ENCODE measurements at places on chromosomes 3 and 15.
A peak's percentile ranks its signal among the peaks of the same experiment; 100 is the strongest.

- DNase-seq: no peak
Observed at GRCh38 chr15:99914723-99915122, 181.5 kb upstream of the LYSMD4 start.

GRCh38 chr15:64019764-64020163, 26.5 kb downstream of the DAPK2 start:
- DNase-seq: peak; percentile 92

DNA sequence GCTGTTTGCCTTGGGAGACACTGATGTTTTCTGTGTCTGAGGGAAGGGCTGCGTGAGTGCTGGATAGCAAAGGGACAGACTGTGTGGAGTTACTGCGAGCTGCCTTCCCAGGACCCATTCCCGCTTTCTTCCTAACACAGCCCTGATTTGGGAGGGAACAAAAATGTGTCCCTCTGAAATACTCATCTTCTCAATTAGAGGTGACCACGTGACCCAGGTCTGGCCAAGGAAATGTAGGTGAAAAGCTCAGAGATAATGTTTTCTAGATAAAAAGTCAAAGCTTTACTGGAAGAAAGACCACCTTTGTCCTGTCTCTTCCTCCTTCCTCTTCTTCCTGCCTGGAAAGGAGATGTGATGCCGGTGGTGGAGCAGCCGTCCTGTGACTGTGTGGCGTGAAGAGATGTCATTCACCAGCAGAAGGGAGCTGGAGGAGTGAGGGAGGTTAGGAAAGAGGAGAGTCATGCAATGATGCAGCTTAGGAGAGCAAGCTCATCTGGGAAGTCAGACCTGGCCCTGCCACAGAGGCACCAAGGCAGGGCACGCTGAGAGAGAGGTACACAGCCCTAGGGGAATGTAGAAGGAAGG, 105.6 kb downstream of the CHSY1 start:
- no peak for DNase-seq

DNA sequence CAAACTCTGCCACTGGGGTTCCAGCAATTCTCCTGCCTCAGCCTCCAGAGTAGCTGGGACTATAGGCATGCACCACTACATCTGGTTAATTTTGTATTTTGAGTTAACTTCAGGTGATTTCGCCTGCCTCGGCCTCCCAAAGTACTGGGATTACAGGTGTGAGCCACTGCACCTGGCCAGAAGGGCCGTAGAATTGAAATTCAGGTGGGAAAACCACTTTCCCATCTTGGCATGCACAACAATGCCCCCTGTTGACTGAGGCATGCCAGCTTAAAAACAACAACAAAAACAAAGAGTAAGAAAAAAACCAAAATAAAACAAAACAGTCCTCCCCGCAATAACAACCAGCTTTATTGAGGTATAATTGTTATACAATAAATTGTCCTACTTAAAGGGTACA, 32.6 kb upstream of the RAB11A start:
- no peak for DNase-seq

GRCh38 chr15:62622775-62623174, 419.8 kb upstream of the TPM1 start:
- no peak for DNase-seq

DNA sequence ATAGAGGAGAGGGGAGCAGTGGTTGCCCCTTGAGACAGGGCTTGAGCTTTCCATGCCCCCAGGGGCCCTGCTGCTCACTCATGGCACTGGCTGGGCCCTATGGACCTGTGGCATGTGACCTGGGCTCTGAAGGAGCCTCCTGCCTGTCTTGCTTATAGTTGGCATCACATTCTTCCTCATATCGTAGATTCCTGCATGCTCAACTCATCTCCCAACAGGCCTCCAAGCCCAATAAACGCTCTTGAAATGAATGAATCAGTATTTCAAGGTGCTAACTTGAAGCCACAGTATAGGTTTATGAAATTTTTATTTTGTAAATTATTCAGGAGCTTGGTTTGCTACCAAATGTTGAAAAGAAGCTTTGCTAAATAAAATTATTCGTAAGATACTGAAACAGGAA, 93.3 kb upstream of the SLC7A14 start:
- no peak for DNase-seq

- no peak for DNase-seq
Observed at GRCh38 chr15:55084673-55085072, 112.1 kb downstream of the RSL24D1 start.

DNA sequence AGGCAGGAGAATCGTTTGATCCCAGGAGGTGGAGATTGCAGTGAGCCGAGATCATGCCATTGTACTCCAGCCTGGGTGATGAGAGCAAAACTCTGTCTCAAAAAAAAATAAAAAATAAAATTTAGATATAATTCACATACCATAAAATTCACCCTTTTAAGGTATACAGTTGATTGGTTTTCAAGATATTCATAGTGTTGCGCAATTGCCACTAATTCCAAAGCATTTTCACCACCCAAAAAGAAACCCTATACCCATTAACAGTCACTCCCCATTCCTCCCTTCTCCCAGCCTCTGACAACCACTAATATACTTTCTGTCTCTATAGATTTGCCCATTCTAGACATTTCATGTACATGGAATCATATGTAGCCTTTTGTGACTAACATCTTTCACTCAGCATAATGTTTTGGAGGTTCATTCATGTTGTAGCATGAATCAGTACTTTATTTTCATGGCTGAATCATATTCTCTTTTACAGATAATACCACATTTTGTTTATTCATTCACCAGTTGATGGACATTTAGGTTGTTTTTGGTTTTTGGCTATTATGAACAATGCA, 116.7 kb downstream of the RASA2 start:
- no peak for DNase-seq

DNA sequence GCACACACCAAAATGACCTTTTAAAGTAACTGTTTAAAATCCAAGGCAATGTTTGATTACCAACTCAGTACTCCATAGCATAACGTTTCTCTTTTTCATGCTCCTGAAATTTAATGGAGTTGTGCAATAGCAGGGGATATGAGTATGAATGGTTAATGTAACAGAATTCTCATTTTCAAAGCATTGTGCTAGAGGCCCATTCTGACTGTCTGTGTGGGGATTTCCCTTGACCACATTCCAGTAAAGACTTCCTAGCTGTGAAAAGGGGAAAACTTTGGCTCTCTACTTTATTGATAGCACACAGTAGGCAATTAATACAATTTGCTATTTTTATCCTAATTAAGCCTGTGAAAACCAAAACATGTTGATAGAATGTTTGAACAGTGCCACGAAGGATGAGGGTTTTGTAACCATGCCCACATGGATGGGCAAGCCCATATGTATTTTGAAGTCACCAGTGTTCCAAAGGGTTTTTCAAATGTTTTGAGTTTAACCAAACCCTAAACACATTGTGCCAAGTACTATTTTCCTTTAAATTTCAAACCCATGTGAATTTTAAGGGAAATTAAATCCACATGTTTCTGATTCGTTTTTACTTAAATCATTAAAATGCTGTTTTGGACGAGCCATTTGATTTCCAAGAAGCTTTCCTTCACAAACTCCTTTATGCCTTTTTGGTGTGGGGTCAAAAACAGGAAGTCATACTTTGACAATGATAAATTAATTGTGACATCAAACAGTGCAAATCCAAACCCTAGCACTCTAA, 261.2 kb downstream of the SHOX2 start:
- DNase-seq: no peak

DNA sequence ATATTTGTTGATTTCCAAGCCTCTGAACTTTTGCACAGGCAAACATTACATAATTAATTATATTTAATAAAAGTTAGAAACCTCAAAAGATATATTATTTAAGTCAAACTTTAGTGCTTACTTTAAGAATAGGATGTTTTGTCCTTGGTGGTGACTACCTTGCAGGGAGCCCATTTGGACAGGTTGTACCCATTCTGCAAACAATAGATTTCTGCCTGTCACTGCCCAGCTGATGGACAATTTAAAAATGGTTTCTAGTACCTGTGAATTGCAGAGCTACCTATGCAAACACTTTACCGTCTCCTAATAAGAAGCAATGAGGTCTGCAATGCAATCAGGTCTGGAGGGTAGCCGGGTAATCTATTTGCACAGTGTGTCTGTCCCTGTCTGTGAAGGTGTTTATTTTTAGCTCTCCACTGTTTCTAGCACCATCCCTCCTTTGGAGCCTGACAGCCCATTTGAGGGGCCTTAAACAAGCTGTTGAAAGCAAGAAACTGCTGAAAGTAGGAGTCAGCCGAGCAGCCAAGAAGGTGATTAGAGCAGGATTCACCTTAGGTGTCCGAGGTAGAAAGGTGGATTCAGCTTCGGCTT, 556.2 kb upstream of the CFAP20DC start:
- DNase-seq: peak; percentile 64

- DNase-seq: no peak
Observed at GRCh38 chr3:133891662-133892378, 3.9 kb downstream of the RAB6B start.

- DNase-seq: no peak
Observed at GRCh38 chr3:53131096-53131495, 861 bp upstream of the RFT1 start.

DNA sequence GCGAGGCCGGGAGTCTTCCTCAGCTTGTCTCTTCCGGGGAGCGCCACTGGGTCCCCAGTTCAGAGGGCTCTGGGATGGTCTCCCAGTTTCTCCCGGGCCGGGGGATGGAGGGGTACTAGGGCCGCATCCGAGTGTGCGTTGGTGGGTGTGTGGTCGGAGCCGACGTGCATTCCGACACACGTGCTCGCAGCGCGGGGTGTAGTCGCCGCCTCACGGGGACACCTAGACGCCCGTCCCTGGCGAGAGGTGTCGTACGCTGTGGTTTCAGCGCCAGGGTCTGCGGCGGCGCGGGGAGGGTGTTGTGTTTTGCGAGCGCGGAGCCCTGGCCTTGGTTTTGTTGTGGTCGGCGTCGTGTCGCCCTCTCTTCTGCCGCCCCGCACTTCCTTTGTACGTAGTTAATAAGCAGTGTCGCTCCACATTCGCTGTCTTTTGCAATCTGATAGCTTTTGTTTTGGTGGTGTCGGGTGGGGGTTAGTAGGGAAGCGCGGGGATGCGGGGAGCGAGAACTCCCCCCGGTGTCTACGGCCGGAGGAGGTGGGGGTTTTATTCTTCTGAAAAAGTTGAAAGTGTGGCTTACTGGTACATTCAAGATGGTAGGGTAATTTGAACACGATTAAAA, 2.2 kb downstream of the IGF1R start:
- DNase-seq: peak; percentile 42

GRCh38 chr3:183875411-183875810, 9.3 kb downstream of the PARL start:
- no peak for DNase-seq

DNA sequence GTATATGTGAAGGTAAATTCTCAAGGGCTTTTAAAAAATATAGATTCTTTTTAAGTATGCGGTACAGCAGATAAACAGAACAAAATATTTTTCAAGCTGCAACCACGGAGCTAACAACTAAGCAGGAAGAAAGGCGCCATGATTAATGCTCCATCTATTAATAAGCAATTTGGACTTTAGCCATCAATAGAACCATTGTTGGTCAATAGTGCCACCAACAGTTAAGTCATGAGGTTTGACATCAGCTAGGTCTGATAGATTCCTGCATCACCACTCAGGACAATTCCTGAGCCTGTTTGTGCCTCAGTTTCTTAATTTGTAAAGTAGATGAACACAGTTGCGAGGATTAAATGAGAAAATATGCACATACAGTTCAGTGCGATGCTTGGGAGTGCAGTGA, 65.1 kb upstream of the FAM3D start:
- no peak for DNase-seq

Data from DMS53 (cell line).